Putamen (tissue), 1 donor: ENCODE measurements at places on chromosomes 11 and 22.

DNA sequence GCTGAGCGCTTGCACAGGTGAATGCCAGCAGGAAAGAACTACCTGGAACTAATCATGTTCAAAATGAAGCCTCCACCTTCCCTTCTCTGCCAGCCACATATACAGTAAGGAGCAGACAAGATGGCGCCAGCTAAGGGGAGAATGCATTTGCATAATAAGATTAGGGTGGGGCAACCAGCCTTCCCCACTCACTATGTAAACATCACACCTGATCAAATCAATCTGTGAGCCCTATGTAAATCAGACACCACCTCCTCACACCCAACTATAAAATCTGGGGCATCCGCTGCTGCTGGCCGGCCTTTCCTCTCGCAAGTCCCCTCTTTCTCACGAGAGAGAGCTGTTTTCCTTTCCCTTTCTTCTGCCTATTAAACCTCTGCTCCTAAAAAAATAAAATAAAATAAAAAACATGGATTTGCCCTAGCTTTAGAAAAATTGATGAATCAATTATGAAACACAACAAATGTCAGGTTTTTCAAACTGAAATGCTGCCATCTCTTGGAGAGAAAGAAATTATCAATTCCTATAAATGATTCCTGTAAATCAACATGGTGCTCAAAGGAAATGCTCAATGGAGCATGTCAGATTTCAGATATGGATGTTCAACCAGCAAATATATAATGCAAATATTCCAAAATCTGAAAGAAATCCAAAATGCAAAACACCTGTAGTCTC is 108.9 kb downstream of the SGSM3 start:
- DNase-seq: no peak

GRCh38 chr11:125402435-125402834 is 93.6 kb downstream of the FEZ1 start:
- no peak for DNase-seq

DNA sequence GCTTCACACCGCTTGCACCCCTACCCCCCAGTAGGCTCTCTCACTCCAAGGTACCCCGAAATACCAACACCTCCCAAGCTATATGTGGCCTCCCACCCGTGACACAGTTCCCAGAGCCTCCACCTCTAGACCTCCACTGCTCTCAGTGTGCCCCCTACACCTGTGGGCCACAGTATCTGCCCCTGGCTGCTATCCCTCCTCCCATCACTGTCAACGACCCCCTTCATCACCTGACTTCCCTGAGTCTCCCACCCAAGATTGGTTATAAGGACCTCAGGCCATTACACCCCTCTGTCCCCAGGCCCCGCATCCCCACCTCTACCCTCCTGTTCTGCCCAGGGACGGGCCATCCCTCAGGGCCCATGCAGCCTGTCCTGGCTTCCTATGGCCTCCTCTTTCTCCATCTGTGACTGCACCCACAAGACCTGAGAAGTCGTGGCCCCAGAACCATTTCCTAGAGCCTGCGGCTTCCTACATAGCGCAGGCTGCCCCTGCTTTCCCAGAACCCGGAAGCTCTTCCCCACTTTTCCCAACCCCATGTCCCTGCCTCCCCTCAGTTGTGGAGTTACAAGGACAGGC is 734 bp downstream of the ACR start:
- no peak for DNase-seq

DNA sequence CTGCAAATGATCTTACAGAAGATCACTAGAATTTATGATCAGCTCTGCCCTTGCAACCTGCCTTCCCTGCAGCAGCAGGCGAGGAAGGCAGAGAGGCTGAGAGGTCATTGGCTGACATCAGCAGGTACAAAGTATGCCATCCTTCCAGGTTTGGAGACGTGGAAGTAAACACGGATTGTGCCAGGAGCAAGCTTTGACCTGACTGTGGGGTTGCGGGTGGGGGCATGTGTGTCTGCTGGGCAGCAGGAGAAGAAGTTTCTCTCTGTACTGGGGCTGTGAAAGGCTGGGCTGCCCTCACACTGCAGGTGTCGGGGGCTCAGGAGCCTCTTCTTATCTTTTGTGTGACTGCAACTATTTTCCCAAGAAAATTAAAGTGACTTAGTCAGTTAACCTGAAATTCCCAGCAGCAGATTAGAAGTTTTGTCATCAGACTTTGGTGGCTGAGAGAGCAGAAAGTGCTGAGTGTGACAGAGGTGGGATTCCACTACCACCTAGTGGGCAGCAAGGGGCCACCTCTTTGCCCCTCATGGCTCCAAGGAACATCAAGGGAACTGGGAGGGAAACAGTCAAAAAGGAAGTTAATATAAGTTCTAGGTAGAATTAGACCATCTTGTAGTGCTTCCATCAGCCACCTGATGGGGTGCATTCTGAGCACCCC is 565.9 kb downstream of the ETS1 start:
- no peak for DNase-seq

DNA sequence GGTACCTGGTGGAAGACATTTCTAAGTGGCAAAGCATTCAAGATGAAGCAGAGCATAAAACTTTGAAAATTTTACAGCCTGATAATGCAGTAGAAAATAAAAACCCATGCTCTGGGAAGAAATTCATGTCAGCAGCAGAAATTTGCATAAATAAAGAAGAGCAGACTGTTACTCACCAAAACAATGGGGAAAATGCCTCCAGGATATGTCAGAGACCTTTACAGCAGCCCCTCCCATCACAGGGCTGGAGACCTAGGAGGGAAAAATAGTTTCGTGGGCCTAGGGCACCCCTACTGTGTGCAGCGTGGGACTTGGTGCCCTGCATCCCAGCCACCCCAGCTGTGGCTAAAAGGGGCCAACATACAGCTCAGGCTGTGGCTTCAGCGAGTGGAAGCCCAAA is 5.4 kb upstream of the DKK3 start:
- DNase-seq: no peak

DNA sequence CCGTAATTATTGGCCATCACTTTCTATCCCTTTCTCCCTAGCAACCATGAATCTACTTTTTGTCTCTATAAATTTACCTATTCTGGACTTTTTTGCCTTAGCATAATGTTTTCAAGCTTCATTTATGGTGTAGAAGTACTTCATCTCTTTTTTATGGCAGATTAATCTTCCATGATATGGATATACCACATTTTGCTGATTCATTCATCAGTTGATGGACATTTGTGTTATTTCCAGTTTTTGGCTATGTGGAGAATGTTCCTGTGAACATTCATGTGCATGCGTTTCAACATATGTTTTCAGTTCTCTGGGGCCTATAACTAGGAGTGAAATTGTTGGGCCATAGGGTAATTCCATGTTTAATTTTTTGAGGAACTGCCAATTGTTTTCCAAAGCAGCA is 12.8 kb downstream of the CAPN1 start:
- no peak for DNase-seq

- no peak for DNase-seq
These were observed 8.4 kb upstream of the PATZ1 start for GRCh38 chr22:31354515-31354914.

DNA sequence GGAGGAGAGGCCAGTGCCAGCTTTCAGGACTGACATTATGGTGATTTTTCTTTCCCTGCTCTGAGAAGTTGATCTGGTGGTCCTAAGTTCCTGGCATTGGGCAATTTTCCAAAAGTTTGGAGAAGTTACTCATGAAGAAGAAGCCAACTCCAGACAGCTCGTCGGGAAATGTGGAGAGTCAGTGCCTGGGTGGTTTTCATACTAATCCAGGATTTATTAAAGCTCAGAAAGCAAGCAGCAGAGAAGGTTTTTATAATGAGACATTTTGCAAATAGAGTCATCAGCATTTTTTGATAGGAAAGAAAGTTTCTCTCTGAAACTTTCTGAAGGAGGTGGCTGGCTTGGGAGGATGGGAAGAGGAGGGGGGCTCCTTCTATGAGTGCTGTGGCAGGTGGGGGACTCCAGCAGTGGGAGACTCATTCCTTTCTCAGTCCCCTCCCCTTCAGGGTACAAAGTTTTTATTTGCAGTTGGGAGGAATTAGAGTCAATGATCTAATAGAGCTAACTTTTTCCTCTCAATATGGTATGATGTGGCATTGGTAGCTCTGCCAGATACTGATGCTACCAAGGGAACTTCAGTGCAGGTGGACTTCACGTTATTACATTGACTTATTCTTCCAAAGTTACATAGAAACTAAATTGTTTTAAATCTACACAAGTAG is 55.4 kb downstream of the LIF start:
- no peak for DNase-seq

GRCh38 chr22:19885841-19886592 is 31.3 kb upstream of the GNB1L start:
- no peak for DNase-seq

DNA sequence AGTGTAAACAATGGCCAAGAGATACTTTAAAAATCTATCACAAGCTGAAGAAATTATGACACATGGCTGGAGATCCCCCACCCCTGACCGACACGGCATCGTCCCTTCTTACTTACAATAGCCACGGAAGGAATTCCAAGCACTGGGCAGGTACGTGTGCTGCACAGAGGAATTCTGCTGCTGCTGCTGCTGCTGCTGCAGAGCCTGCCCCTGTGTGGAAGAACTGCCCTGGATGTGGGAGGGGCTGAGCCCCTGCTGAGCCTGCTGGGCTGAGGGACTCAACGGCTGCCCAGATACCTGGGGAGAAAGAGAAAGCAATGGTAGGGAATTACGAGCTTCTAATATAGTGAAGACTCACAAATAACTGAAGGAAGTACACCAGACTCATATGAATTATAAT is 15.0 kb upstream of the NFRKB start:
- DNase-seq: no peak

- DNase-seq: no peak
These were observed 29.1 kb downstream of the MAFF start for GRCh38 chr22:38230916-38231315.

DNA sequence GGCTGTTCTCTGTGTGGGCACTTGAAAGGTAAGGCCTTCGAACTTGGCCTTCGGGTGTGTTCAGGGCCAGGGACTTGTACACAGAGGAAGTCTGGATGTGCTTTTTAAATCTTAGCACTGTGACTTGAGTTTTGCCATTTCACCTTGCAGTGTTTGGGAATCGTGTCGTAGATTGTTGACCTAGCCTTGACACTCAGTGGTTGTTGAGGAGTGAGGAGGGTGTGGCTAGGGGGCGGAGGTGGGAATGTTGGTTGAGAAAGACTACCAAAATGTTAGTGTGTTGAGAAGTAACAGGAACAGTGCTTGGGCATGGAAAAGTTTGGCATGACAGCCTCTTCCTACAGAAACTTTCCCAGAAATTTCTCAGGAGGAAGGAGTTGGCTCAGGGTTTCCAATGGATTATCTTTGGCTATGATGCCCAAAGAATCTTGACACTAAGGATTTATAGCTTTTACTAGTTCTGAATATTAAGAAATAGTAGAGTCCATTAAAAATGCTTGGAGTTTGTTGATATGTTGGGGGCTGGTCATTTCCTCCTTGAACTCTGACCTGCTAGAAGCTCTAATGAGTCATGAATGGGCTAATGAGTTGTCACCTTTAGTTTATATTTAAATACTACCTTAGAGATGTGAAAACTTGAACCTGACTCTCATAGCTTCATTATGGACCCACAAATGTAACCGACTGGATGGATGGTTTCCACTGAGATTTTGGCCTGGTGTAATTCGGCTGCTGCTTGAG is 40.6 kb downstream of the BARX2 start:
- DNase-seq: no peak

- no peak for DNase-seq
These were observed 244.9 kb upstream of the SYN3 start for GRCh38 chr22:33303099-33303498.

DNA sequence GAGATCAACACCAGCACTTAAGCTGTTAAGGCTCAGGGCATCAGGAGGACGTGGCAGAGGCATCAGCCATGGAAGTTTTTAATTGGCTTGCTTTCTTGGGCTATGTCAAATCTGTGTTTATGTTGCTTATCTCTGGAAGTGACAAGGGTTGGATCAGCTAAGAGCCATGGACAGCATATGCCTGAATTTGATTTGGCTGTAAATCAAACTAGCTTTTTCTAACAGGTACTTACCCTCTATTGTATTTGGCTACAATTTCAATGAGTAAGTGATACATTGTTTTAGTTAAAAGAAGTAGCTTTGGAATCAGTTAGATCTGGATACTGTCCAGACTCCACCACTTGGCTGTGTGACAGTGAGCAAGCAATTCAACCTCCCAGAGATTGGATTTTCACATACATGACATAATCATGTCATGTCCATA is 936.6 kb downstream of the OPCML start:
- DNase-seq: no peak

- DNase-seq: no peak
These were observed 12.4 kb downstream of the PIWIL3 start for GRCh38 chr22:24761888-24762675.

DNA sequence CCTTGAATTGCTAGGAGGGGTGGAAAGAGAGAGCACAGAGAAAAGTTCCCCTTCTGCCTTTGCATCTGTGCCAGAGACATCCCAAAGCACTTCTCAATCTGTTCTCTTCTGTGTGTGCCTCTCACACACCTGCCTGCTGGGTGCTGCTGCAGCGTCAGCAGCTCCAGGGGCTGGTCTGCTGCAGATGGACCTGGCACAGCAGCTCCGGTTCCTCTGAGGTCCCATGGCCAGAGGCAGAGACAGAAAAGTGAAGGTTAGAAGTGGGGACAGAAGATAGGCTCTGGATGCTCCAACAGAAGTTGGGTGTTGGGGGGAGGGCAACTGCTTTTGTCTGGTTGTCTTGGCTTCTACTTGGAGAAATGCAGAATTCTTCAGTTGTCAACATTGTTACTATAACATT is 48.9 kb upstream of the KIRREL3 start:
- no peak for DNase-seq

GRCh38 chr22:30005213-30005857 is 74.9 kb upstream of the HORMAD2 start:
- peak; percentile 64 for DNase-seq

DNA sequence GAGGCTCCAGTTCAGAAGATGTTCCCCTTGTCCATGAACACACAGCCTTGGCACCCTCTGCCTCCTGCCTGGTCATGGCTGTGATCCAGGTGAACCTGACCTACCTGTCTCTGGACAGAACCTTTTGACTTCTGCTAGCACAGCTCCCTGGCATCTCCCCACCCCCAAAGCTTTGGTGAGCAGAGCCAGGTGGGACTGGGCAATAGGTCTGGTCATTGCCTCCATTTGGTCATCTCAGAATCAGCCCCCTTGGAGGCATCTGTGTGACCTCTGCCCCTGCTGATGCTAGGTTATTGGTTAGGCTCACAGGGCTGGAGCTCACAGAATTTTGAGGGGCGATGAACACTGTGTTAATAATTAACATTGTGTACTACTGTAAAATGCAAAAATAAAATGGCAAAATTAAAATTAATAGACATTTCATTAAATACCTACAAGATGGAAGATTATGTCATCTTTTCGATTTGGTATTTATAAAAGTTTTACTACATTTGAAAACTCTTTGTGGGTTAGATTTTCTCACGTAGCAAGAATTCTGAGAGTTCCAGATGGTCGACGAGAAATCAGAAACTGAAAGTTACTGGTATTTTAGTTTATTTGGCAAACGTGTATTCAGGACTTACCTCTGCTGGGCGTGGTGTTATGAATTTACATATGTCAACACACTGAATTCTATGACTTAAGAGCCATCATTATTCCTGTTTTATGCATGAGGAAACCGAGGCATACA is 8.3 kb upstream of the KIAA0930 start:
- DNase-seq: no peak

GRCh38 chr11:95517453-95517852 is 272.1 kb downstream of the FAM76B start:
- no peak for DNase-seq
